ENCODE measurements at places on chromosomes 6 and 20.

DNA sequence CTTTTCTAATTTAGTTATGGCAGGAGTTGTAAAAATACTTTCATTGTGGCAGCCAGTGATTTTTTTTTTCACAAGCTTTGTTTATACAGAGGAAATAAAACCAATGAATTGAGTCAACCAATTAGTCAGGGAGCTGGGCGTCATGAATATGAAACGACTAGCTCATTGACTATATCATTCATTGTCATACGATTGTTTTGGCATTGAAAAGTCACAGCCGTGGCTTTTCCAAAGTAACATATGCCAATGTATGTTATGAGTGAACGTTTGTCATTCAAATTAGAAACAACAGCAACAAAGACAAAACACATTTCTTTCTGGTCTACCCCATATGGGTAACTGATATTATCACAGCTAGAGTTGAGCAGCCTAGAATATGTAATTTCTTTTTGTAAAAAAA lies 810.6 kb downstream of the EPHA7 start:
- DNase-seq = no peak

- no peak for DNase-seq
These were observed 372.2 kb downstream of the NRN1 start for GRCh38 chr6:5634525-5634924.

GRCh38 chr6:19322691-19323485 lies 514.3 kb upstream of the ID4 start:
- no peak for DNase-seq

GRCh38 chr6:7115543-7116231 lies 7.9 kb downstream of the RREB1 start:
- no peak for DNase-seq

DNA sequence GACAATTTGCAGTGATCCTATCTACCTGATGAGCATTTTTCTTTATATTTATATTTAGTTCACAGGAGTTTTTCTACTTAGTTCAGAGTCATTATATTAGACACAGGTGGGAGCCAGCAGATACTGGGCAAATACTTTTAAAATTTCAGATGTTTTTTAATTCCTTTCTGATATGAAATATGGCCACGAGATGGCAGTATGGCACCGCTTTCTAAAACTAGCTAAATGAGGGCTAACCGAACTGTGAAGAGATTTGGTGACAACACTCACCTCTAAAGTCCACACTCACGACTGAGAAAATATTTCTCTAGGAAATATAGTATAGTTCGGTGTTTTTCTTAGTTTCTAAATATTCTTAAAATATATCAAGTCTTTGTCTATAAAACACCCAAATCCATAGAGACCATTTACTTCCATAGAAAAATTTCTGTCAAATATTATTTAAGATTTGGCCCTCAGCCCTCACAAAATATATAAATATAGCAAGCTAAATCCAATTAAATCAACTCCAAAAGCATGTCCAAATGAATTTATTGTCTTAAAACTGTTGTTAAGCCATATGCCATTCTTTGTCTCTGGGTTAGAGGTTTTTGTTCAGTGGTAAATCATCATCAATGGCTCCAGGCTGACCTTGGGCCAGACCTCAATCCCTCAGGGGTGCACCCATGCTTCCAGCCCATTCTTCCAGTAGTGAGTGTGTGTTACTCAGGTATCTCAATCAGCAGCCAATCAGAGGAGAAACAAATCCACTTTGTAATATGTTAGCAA lies 63.6 kb downstream of the HUS1B start:
- no peak for DNase-seq

- DNase-seq = no peak
These were observed 10.8 kb upstream of the DTNBP1 start for GRCh38 chr6:15673666-15674065.

- DNase-seq = no peak
These were observed 125.1 kb upstream of the BTBD3 start for GRCh38 chr20:11792568-11792953.

DNA sequence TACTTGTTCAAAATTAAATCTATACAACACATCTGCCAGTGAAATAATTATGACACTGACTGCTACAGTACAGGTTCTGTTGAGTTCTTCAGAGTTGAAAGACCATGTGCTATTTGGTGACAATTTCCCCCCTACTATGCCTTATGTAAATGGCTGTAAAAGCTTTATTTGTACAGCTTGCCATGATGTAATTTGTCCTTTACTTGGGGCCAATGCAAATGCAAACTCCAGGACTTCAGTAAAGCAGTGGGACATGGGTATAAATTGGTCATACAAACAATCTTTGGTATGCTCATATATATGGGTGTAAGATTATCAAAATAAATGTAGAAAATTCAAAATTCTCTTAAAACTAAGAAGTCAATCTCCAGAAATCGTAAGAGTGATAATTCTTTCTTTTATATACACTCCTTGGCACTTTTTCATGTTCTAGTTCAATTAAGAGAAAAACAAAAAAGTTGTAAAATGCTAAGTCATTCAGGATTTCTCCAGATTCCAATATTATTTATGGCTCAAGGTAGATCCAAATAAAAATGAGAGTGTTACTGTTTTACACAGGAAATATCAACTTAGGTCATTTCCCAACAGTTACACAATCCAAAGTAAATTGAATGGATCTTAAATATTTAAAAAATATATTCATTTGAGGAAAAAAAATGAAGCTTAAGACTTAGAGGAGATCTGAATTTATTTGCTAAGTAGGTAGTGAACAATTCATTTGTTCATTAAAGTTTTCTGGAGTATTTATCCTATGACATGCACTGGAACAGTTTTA lies 1310.5 kb upstream of the CITED2 start:
- no peak for DNase-seq

GRCh38 chr6:170542031-170542719 lies 10.9 kb downstream of the PSMB1 start:
- no peak for DNase-seq

DNA sequence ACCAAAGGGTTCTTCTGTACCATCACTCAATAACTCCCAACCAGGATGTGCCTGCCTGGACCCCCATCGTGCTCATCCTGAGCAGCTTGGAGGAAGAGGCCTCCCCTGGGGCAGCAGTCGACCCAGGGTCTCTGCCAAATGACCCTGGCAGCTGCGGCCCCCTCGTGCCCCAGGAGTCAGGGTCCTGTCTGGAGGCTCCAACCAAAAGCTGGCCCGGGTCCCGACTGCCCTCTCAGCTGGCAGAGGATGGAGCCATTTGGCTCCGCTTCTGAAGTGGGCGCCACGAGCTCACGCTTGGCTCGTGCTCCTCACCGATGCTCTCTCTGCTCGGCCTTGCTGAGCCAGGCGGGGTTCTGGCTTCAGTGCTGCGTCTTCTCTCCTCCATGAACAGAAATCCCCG lies 56.8 kb downstream of the TFAP2C start:
- DNase-seq = no peak

- DNase-seq = no peak
These were observed 52.9 kb downstream of the FAM83B start for GRCh38 chr6:54899442-54899841.

DNA sequence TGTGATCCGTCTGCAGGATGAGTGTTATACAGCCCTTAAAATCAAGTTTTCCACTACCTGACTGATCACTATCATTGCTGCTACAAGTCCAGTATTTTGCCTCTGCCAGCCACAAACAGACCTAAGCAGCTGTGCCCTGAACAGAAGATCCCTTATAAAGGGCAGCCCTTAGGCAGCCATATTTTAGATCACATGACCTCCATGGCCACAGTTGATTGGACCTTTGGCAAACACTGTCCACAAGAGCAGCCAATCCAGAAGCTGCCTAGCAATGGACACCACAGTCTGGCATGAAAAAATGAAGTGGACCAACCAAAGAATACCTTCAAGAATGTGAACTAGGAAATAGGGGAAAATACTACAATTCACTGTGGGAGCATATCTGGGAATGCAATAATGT lies 50.8 kb downstream of the MC3R start:
- no peak for DNase-seq

DNA sequence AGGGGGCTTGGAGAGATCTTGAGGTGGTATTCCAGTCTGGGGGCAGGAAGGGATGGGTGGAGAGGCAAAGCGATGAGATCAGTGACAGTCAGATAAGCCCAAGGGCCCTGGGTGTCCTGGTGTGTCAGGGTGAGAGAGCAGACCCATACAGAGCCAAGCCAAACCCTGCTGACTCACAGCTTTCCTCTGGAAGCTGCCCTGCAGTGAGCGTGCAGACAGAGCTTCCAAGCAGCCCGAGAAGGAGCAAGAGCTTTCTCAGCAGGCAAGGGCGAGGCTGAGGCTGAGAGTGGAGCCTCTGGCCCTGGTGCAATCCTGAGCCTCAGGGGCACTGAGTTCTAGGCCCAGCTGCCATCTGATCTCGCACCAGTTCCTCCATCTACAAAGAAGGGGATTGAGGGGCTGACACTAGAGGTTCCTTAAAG lies 91.1 kb upstream of the HIVEP1 start:
- DNase-seq = peak; percentile 21

GRCh38 chr20:17871181-17871580 lies 97.4 kb downstream of the SNX5 start:
- no peak for DNase-seq

DNA sequence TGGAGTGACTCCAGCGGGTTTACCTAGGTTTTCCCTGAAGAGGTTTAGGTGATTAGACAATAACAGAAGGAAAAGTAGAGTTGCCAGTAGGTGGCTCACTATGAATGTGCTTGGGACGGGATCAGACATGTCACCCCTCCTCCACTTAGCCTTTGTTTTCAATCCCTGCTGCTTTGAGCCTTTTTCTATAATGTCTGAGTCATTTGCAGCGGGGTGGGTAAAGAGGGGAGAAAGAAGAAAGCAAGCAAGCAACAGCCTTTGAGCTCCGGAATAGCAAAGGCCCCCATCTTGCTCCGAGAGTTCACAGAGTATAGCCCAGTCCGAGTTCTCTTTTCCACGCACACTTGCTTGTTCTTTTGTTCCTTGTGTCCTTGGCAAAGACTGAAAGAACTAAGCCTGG lies 129.1 kb downstream of the PACRG start:
- peak; percentile 44 for DNase-seq

DNA sequence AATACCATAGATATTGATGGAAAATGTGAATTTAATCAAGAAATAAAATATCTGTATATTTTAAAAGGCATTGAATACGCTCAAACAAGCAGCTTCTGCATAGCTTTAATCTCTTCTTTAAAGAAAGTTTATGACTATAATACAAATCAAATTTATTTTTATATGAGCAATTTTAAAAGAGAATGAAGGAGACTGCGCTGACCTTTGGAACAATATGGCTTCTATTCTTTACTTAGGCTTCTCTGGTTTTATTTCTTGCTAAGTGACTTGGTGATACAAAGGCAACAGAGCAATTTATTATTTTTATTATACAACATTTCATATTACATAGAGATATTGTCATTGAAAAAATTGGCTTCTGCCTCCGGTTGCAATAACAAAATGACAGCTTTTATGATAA lies 776.7 kb downstream of the TBC1D32 start:
- no peak for DNase-seq

DNA sequence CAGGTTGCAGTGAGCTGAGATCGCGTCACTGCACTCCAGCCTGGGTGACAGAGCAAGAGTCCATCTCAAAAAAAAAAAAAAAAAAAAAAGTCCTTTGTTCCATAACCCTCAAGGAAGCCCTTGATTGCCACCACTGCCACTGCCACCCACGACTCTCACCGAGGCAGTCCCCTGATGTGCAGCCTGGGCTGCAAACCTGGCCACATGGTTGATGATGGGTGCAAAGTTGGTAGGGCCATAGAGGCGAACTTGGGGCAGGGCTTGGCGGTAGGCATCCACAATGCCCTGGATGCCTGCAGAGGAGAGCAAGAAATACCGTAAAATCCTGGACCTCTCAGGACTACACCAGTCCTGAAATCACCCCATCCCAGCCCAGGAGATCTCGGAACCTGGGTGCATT lies 11.5 kb downstream of the SPAG4 start:
- DNase-seq = no peak

- DNase-seq = no peak
These were observed 571.1 kb upstream of the EYS start for GRCh38 chr6:66278115-66278514.

GRCh38 chr6:51098791-51099190 lies 280.1 kb downstream of the TFAP2B start:
- no peak for DNase-seq

DNA sequence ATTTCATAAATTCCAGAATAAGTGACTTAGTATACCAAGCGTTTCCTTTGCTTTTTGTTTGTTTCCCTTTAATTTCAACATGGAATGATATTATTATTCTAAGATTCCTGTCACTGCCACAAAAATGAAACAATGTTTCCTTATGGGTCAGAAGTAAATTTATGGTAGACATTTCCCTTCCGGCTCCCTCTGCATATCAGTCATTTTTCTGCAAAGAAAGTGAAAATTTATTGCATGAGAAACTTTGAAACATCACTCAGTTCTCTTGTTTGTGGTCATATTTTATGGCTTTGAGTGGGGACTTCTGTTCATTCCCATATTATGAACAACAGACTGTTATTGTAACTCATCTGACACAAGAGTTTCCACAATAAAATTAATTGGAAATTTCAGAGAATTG lies 97.8 kb downstream of the NKAIN2 start:
- no peak for DNase-seq

DNA sequence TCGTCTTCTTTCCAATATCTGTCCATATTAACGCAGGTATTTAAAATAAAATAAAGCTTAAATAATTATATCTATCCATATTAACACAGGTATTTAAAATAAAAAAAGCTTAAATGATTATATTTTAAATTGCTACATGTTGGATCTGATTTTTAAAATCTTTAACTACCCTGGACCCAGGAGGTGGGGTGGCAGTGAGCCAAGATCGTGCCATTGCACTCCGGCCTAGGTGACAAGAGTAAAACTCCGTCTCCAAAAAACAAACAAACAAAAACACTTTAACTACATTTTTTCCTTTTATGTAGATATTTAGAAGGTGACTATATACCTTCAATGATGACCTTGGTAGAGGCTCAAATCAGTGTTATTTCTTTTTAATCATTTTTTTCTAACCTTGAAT lies 211.9 kb downstream of the GRIK2 start:
- DNase-seq = no peak

- DNase-seq = no peak
These were observed 72.4 kb upstream of the ZMYND8 start for GRCh38 chr20:47428851-47429336.

- DNase-seq = no peak
These were observed 33.2 kb downstream of the PLCG1 start for GRCh38 chr20:41170386-41171105.

- no peak for DNase-seq
These were observed 142.7 kb downstream of the TENT5A start for GRCh38 chr6:81609736-81610135.

- DNase-seq = no peak
These were observed 173.7 kb downstream of the MBOAT1 start for GRCh38 chr6:20038410-20039204.

GRCh38 chr6:53026526-53026925 lies 31.4 kb upstream of the GSTA4 start:
- no peak for DNase-seq

DNA sequence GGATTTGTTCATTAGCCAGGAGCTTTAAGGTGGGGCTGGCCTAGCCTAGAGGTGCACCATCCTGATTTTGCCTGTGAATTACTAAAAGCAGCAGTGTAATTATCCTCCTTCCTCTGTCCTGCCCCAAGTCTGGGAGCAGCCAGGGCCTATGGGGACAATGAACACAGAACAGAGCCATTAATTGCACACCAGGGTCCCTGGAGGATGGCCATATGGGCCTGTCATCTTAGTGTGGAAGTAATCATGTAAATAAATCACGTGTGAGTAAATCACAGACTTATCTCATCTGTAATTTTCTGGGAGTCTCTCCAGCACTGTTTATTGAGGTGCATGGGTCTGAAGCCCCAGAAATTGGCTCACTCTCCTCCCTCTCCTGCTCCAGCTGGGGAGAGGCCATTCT lies 176.3 kb downstream of the LRFN2 start:
- no peak for DNase-seq

All from SW 1271 (cell line).